ENCODE measurements at places on chromosomes 4 and X. TPM values are rescaled to one million over a fixed set of nuclear protein-coding genes. Genes with fewer than 3 reads are reported as not detected.

GRCh38 chr4:156778093-156778492, 193.5 kb downstream of the PDGFC start:
- DNase-seq, result no peak

- DNase-seq, result peak; percentile 65
Measured at GRCh38 chr4:6855692-6856297, 53.8 kb upstream of the TBC1D14 start.

DNA sequence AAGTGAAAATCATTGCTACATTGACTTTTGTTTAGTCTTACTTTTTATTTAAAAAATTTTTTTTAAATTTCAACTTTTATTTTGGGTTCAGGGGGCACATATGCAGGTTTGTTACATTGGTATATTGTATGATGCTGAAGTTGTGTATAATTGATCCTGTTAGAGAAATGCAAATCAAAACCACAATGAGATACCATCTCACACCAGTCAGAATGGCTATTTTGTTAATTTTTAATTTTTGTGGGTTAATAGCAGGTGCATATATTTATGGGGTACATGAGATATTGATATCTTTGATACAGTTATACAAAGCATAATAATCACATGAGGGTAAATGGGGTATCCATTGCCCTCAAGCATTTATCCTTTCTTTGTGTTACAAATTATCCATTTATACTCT, 34.1 kb downstream of the RBMX2 start:
- DNase-seq, result no peak

DNA sequence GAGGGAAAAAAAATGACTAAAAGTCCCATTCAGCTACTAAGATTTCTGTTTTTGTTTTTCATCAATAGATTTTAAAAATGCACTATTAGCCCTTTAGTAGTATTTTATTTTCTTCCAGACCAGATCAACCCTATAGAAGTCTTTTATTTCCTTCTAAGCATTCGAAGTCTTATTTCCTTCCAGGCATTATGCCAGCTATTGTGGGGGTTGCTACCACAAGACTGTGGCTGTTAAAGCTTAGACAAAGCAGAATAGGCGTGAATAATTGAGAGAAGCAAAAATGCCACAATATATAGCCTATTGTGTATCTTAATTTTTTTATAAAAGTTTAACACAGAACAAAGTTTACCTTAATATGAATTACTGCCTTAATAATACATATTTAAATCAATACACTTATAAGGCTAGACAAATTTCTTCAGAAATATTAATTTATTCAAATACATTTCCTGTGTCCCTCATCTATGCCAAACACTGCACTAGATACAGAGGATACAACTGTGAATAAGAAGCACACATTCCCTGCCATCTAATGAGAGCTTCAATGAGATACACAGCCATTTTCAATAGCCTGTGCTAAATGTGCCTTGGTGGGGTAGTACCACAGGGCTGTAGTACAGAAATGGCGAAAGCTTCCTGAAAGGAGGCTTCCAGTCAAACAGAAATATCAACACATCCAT, 33.1 kb downstream of the SLC10A7 start:
- no peak for DNase-seq

DNA sequence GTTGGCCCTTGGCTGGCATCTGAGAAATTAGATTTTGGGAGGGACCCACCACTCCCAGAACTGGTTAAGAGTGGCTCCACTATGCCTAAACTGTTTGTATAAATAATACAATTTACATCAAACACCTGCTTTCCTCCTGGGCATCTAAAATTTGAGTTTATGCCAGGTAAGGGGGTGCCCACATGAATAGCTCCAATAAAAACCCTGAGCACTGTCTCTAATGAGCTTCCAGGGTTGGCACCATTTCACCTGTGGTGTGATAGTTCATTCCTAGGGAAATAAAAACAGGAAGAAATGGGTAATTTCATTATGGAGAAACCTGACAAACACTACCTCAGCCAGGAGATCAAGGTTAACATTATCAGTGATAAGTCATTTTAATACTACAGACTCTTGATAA, 119.7 kb downstream of the FRYL start:
- no peak for DNase-seq

- DNase-seq, result peak; percentile 30
Measured at GRCh38 chr4:102868153-102868780, 525 bp upstream of the CISD2 start.

GRCh38 chrX:147827070-147827469, 84.6 kb upstream of the FMR1 start:
- no peak for DNase-seq

DNA sequence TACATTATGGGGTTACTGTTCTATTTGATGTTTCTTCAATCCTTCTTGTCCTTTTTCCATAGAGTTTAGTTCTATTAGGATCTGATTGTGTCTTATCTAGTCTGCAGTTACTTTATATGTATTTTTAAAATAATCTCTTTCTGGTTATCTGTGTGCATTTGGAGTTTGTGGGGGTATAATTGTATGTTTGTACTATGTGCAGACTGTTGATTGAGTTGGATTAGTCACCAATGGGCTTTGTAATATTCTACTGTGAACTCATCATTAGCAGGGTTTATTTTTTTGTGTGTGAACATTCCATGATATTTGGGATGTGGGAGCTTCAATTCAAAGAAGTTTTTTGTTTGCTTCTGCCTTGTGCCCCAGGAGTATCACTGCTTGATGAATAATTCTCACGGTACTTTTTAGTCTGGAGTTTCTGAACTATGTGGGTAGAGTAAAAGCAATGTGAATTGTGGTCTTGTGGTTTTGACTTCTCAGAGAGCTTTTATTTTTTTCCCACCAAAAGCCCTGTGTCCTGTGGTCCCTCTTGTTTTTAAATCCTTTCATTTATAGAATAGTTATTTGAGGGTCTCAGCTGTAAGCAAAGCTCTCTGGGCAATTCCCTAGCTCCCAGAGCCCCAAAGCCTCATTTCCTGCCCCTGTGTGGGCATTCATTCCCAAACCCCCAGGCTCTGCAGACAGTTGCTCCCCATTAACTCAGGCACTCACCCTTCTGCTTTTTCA, 127.8 kb downstream of the PHKA2 start:
- no peak for DNase-seq

DNA sequence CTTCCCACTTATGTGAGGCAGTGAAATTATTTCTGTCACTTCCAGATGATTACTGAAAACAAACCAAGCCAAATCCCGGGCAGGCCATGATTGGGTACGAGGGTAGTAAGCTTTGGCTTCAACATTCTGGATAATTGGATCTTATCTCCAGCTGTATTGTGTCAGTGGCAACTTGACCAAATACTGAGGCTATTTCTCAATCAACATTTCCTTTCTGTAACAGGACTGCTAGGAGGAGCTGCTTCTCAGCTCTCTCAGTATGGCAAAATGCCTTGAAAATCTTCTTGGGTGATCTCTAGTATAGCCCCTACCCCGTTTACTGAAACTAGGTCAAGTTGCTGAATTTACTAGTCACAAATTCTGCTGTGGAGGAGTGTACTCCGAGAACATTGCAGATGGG, 169.3 kb upstream of the FRMPD4 start:
- no peak for DNase-seq

- no peak for DNase-seq
Measured at GRCh38 chrX:134670134-134670924, 12.1 kb upstream of the PLAC1 start.

GAGE12F gene
- total RNA-seq, result not detected

All from activated naive CD4-positive, alpha-beta T cell treated with anti-CD3 and anti-CD28 coated beads for 36 hours (primary cell).